ENCODE measurements at places on chromosomes 12 and 14.

DNA sequence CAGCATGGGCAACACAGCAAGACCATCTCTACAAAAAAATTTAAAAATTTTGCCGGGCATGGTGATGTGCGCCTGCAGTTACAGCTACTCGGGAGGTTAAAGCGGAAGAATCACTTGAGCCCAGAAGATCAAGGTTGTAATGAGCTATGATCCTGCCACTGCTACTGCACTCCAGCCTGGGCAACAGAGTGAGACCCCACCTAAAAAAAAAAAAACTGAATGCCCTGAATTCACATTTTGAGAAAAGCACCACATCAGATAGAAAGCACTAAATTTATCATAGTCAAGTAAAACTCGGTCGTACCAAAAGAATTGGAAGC, 24.1 kb upstream of the AP4S1 start:
- peaks cover 31% of the 10 kb centered on the region for H3K36me3 ChIP-seq
- no peak overlapping the region for H3K27ac ChIP-seq
- H3K27me3 ChIP-seq, result no peaks in the 10 kb centered on the region
- H3K4me3 ChIP-seq, result no peak overlapping the region

DNA sequence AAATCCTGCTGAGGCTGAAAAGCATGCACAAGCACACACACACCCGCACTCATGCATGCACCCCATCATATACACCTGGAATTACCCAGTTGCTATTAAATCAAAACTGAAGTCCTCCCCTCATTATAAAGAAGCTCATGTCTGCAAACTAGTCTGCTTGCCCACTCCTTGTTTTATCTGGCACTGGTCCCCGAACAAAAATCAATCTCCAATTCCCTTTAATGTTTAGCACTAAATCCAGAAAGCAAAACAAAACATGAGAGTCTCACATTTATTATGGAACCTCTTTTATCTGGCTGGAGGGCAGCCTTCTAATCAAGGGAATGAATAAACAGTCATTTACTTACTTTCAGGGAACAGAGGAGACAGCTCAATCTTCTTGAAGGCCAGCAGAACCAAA, 1093.4 kb upstream of the FLRT2 start:
- DNase-seq, result no peak
- no peaks in the 10 kb centered on the region for H3K36me3 ChIP-seq
- no peaks in the 10 kb centered on the region for H3K27me3 ChIP-seq
- H3K4me1 ChIP-seq, result no peaks in the 10 kb centered on the region
- H3K4me3 ChIP-seq, result no peak overlapping the region
- H3K27ac ChIP-seq, result no peak overlapping the region

GRCh38 chr14:71240171-71240570, 332.9 kb downstream of the PCNX1 start:
- no peak overlapping the region for H3K4me3 ChIP-seq
- no peak overlapping the region for H3K27ac ChIP-seq
- DNase-seq, result no peak
- H3K4me1 ChIP-seq, result peaks cover 2% of the 10 kb centered on the region

- peaks cover 10% of the 10 kb centered on the region for H3K4me1 ChIP-seq
- no peak for DNase-seq
- H3K4me3 ChIP-seq, result no peak overlapping the region
- no peaks in the 10 kb centered on the region for H3K36me3 ChIP-seq
- no peaks in the 10 kb centered on the region for H3K27me3 ChIP-seq
- no peak overlapping the region for H3K27ac ChIP-seq
These were observed 50.1 kb upstream of the BCL11B start for GRCh38 chr14:99321955-99322730.

GRCh38 chr12:122788387-122788786, 14.0 kb downstream of the CCDC62 start:
- H3K27me3 ChIP-seq, result no peaks in the 10 kb centered on the region
- no peaks in the 10 kb centered on the region for H3K36me3 ChIP-seq
- no peak overlapping the region for H3K4me3 ChIP-seq
- DNase-seq, result no peak
- peaks cover 1% of the 10 kb centered on the region for H3K4me1 ChIP-seq

DNA sequence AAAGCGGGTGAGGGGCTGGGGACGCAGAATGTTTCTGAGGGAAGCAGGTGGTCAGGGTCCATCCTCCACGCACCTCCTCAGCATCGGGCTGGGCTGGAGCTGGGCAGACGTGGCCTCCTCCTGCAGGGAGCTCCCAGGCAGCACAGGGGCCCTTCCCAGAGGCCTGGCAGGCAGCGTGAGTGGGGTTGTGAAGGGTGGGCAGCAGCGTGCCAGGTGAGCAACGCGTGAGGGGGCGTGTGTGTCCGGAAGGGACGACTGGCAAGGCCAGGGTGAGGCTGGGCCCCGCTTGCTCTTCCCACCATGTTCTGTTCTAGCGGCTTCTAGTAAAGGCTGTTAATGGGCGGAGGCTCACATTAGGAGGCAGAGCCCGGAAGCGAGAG, 17.1 kb downstream of the ANKRD9 start:
- DNase-seq, result no peak
- no peaks in the 10 kb centered on the region for H3K4me1 ChIP-seq
- H3K27ac ChIP-seq, result no peak overlapping the region
- no peaks in the 10 kb centered on the region for H3K27me3 ChIP-seq
- H3K4me3 ChIP-seq, result no peak overlapping the region

GRCh38 chr14:105173901-105174894, 5.6 kb upstream of the JAG2 start:
- H3K27ac ChIP-seq, result no peak overlapping the region
- peak; percentile 77 for DNase-seq
- no peaks in the 10 kb centered on the region for H3K36me3 ChIP-seq
- H3K27me3 ChIP-seq, result peaks cover 15% of the 10 kb centered on the region
- peaks cover 58% of the 10 kb centered on the region for H3K4me1 ChIP-seq

- H3K27me3 ChIP-seq, result no peaks in the 10 kb centered on the region
- peaks cover 37% of the 10 kb centered on the region for H3K36me3 ChIP-seq
- H3K4me3 ChIP-seq, result peak overlapping the region; percentile 77
- H3K4me1 ChIP-seq, result peaks cover 67% of the 10 kb centered on the region
- no peak for DNase-seq
These were observed 2.3 kb downstream of the EVL start for GRCh38 chr14:100067481-100067880.

GRCh38 chr12:46550266-46550879, 177.8 kb upstream of the SLC38A2 start:
- H3K4me3 ChIP-seq, result no peak overlapping the region
- H3K4me1 ChIP-seq, result peaks cover 9% of the 10 kb centered on the region
- no peaks in the 10 kb centered on the region for H3K36me3 ChIP-seq
- no peak for DNase-seq

DNA sequence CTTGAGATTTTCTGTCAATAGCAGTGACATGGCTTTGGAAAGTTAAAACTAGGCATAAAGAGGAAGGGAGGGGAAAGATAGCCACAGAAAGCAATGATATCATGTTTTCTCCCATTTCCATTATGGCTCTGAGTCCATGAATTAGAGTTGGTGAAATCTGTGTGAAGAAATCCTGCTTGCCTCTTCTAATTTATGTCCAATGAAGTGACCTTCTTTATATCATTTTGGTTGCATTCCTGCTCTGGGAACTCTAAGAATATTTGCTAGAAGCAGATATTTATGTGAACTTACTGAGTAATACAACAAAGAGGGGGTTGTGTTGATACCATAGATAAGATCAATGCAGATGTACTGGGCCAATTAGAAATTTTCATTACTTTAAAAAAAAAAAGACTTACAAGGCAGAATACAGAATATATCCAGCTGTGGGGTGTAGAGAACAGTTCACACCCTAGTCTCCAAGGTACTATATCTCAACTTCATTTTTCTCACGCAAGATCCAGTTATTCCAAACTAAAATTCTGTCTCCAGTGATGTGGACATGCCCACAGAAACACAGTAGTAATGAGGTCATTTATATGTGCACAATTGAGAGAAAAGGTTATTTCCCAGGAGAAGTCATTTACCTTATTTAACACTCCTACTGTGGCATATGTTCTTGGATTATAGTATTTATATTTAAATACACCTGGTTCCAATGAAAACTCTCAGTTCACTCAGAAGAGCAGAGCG, 51.5 kb upstream of the KCNJ8 start:
- H3K4me1 ChIP-seq, result no peaks in the 10 kb centered on the region
- H3K27ac ChIP-seq, result no peak overlapping the region
- no peak for DNase-seq
- H3K27me3 ChIP-seq, result no peaks in the 10 kb centered on the region

DNA sequence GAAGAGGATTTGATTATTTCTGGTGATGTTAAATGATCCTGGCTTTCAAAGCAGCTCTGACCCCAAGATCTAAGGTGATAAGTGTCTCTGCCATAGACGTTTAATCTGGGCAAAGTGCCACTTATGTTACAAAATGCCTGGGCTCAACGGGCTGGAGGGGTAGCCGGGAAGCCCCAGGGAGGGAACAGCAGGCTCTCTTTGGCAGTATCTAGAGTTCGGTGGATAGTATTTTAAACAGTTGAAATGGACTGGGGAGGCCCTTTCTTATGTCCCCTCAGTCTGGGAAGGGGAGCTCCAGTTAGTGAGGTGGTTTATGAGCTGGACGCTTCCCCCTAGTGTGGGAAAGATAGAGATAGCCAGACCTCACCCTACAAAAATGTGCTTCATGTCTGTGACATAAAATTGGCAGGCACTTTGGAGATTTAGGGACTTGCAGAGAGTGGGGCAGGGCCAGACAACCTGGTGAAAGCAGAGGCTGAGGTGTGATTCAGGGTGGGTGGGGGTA, 5.5 kb upstream of the HOXC11 start:
- peaks cover 100% of the 10 kb centered on the region for H3K27me3 ChIP-seq
- DNase-seq, result no peak
- H3K27ac ChIP-seq, result no peak overlapping the region
- no peak overlapping the region for H3K4me3 ChIP-seq
- peaks cover 34% of the 10 kb centered on the region for H3K4me1 ChIP-seq

DNA sequence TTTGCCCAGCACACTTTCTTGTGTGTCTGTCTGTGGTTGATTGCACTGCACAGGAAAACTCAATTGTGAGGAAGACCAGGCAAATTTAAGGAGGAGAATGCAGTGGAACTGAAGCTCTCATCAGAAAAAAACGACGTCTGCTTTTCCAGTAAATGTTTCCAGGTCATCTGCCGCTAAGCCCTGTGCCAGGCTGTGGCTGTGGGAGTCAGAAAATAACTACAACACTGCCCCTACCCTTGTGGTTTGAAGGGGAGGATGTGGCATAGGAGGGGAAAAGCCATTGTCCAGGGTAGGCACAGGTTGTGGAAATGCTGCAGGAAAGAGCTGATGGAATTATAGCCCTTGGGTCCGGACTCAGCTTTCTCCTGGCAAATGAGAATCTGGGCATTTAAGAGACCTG, 259.7 kb upstream of the TMEM132C start:
- H3K36me3 ChIP-seq, result no peaks in the 10 kb centered on the region
- no peak overlapping the region for H3K27ac ChIP-seq
- no peaks in the 10 kb centered on the region for H3K4me1 ChIP-seq
- DNase-seq, result no peak

- DNase-seq, result no peak
- H3K27me3 ChIP-seq, result no peaks in the 10 kb centered on the region
- no peak overlapping the region for H3K27ac ChIP-seq
These were observed 77.0 kb downstream of the SLC25A47 start for GRCh38 chr14:100400115-100400514.

DNA sequence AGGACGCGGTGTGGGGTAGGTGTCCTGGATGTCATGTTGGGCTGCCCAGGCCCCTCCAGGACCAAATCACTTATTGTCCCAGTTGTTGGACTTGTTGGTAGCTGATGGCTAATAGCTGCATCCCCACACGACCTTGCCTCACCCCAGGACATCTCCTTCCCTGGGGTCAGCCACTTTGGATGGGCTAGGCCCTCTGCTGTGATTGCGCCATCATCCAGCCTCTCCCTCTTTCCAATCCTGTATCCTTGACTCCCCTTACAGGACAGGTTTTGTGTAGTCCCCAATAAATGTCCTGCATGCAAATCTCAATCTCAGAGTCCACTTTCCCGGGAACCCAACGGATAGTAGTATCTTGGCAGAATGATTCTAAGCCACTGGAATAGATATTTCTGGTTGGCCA, 43.4 kb upstream of the CHST11 start:
- no peak for DNase-seq
- H3K36me3 ChIP-seq, result no peaks in the 10 kb centered on the region
- H3K4me1 ChIP-seq, result no peaks in the 10 kb centered on the region
- no peak overlapping the region for H3K27ac ChIP-seq

DNA sequence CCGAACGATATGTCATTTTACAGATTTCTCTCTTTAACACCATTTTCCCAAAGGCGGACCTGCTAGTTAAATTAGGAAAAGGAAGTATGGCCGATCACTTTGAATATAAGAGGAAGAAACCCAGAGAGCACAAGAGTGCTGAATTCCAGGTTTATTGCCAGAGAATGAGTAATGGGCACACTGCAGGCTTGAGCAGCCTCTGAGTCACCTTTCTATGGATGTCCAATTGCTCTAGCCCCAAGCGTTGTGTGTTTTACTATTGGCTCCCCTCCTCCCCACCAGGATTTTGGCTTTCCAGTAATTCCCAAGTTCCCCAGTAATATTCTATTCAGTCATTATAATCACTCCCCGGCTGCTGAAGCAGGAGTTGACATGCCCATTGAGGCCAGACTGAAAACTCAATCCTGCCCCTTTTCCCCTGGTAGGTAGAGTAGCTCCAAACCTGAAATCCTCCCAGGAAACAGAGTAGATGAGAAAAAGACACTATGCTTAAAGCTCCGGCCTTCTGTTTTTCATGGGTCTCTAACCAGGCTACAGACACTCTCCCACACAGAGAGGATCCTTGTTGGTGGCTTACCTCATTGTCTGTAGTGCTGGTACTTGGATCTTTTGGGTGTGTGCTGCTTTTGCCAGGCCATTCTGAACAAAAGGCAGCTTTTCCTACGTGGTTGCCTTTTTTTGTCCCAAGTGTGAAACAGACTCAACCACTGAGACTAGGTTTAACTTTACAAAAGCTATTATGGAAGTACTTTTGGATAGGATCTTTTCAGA, 704.3 kb upstream of the FLRT2 start:
- no peaks in the 10 kb centered on the region for H3K27me3 ChIP-seq
- H3K4me1 ChIP-seq, result no peaks in the 10 kb centered on the region
- H3K36me3 ChIP-seq, result no peaks in the 10 kb centered on the region
- H3K4me3 ChIP-seq, result no peak overlapping the region

DNA sequence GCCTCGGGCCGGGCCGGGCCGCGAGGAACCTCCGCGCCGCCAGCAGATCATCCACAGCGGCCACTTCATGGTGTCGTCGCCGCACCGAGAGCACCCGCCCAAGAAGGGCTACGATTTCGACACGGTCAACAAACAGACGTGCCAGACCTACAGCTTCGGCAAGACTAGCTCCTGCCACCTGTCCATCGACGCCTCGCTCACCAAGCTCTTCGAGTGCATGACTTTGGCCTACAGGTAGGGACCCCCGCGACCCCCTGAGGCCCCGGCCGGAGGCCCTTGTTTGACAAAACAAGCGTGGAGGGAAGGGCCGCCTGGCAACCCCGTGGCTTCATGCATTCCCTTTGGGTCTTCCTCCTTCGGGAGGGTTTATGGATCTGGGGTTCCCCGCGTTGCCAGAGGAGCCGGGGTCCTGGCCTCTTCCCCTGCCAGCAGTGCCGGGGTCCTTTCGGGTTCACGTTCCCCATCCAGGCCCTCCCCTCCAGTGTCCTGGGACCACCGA, 526 bp downstream of the MLXIP start:
- H3K36me3 ChIP-seq, result peaks cover 3% of the 10 kb centered on the region
- H3K4me3 ChIP-seq, result peak overlapping the region; percentile 96
- peak overlapping the region; percentile 76 for H3K27ac ChIP-seq
- peaks cover 60% of the 10 kb centered on the region for H3K4me1 ChIP-seq

DNA sequence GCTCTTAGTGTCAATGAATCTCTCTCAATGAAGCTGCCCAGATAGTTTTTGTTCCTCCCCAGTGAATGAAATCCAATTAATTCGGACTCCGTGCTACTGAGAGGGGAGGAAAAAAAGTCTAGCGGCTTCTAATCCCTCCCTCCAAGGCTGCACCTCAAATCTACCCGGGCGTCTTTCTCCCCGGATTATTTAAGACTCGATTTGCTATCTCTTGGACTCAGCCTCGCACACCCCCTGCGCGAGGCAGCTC, 134 bp downstream of the DUSP6 start:
- H3K27ac ChIP-seq, result no peak overlapping the region
- DNase-seq, result no peak
- H3K4me1 ChIP-seq, result peaks cover 51% of the 10 kb centered on the region
- no peaks in the 10 kb centered on the region for H3K36me3 ChIP-seq
- H3K27me3 ChIP-seq, result no peaks in the 10 kb centered on the region

All from CD4-positive, alpha-beta T cell (primary cell).